ENCODE measurements at places on chromosomes 5 and 9.

DNA sequence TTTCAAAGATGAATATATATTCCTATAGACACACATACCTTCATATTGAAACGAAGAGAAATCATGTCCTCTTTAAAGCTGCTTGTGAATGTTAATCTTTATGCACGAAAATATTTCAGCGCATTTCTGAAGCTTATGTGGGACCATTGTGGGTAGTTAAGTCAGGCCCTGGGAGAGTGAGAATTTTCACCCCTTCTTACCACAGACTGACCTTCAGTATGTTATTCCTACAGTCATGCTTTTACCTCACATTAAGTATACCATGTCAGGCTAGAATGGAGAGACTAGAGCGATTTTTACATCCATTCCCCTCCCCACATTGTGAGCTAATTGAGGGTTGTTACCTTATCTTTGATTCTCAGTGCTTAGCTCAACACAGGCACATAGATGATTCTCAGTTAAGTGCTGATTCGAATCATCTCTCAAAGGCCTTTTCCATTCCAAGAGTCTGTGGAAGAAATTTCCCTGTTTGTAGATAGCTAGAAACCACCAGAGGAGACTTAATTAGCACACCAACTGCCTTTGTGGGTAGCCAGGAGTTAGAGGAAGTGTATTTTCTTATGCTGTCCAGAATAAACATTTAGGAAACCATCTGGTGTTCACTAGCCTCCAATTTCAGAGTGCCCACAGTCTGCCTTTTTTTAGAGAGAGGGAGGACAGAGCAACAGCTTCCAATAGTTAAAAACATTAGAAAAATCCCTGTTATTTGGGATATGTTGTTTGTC lies 110.5 kb downstream of the MEGF10 start:
- no peak for DNase-seq

GRCh38 chr5:108263338-108263737 lies 118.6 kb downstream of the FBXL17 start:
- DNase-seq, result no peak

- DNase-seq, result no peak
Observed at GRCh38 chr9:127598839-127599549, 13.1 kb upstream of the STXBP1 start.

DNA sequence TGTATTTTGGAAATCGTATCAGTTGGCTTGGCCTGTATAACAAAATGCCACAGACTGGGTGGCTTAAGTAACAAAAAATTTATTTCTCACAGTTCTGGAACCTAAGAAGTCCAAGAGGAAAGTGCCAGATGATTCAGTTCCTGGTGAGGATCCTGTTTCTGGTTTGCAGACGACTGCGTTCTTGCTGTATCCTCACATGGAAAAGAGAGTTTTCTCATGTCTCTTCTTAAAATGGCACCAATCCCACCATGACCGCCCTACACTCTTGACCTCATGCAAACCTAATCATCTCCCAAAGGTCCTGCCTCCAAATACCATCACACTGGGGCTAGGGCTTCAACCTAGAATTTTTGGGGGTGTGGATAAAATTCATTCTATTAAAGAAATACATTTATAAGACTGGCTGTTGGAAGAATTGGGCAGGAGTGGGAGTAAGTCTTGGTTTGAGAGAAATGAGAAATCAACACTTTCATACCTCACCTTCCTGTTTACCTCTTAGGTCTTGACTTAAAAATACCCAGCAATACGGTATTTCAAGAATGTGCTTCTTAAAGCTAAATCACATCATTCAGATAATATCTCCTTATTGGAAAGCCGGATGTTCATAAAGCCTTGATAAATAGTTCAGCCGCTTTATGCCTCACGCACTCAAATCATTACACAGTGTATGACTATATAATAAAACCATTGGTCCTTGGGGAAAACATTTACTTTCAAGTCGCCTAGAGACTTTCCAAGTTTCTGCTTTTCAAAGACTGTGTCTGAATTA lies 28.7 kb downstream of the PTTG1 start:
- no peak for DNase-seq

GRCh38 chr5:120139039-120139438 lies 325.1 kb upstream of the PRR16 start:
- no peak for DNase-seq

DNA sequence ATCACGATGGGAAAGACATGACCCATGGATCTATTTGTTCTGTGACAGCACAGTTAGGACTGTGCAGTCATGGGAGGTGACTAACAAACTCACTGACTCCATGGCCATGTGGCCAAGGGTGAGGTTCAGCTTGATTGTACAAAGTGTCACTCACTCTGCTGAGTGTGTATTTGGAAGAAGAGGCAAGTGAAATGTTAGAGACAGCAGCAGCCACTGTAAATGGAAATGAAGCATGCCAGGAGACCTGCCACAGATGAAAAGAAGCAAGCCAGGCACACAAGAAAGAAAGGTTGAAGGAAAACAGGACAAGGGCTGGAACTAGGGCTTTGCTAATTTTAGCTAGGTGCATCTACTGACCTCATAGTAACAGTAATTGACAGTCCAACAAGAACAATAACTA lies 42.7 kb upstream of the PALM2AKAP2 start:
- DNase-seq, result no peak

- DNase-seq, result no peak
Observed at GRCh38 chr5:41012318-41012717, 58.8 kb downstream of the MROH2B start.
